ENCODE measurements at places on chromosomes 1 and 21. TPM values are rescaled to one million over a fixed set of nuclear protein-coding genes. Genes with fewer than 3 reads are reported as not detected.

NTMT2 gene
- not detected for total RNA-seq

DNM3 gene
- 0.56 TPM for total RNA-seq

PADI3 gene
- not detected for total RNA-seq

TINAGL1 gene
- total RNA-seq, result 343 TPM

KCNJ6 gene
- total RNA-seq, result under 0.01 TPM

RGS13 gene
- total RNA-seq, result not detected

HORMAD1 gene
- not detected for total RNA-seq

DENND2D gene
- total RNA-seq, result 1.1 TPM

RNF186 gene
- not detected for total RNA-seq

HFM1 gene
- under 0.01 TPM for total RNA-seq

MYOG gene
- total RNA-seq, result not detected

CELA3B gene
- not detected for total RNA-seq

RXFP4 gene
- not detected for total RNA-seq

CYP4B1 gene
- total RNA-seq, result not detected

FCRLB gene
- 1.3 TPM for total RNA-seq

TRIM67 gene
- total RNA-seq, result not detected
